Tongue (tissue), 3 donors: ENCODE measurements at places on chromosomes 4 and X. TPM values are rescaled to one million over a fixed set of nuclear protein-coding genes. Genes with fewer than 3 reads are reported as not detected.

GRCh38 chrX:103061486-103061885, 2.5 kb downstream of the BEX1 start:
- no peak for DNase-seq

DNA sequence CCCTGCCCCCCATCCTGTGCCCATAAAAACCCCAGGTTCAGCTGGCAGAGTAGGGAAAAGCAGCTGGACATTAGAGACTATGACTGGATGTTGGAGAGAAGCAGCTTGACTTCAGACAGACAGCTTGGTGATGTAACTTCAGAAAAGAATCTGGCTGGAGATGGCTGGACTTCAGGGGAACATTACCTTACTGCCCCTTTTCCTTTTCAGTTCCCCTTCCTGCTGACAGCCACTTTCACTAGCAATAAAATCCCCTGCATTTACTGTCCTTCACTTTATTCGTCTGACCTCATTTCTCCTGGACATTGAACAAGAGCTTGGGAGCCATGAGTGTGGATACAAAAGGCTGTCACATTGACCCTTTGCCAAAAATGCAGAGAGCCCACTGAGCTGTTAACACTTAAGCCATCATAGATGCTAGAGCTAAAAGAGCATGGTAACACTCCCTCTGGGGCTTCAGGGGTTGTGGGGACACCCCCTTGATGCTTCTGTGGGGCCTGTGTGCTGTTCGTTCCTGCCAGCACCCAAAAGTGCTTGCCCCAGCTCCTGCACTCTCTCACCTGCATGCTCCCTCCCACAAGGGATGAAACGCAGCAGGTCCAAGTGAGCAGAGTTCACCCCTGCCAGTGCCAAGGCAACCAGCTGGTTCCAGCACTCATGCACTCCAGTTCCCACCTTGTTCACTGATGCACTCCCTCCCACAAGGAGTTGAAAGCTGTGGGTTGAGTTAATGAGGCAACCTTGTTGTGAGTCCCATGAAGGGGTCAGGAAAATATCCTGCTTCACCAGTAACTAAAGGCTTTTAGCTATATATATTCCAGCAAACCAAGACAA, 263.8 kb upstream of the NDST3 start:
- DNase-seq, result no peak

DNA sequence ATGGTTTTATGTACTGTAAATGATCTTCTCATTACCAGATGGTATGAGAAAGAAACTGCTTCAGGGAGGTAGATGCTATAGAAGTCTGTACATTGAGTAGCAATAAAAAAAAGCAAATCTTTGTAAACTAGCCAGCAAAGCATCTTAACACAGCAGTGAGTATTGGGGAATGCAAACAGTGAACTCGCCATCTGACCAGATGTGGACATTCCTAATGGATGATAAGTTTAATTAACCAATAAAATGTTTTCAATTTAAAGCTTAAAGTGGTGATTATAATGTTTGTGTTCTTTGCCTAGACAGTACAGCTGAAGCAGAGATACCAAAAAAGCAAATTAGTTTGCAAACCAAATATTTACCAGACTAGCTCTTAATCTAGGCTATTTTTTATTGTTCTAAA, 1144.2 kb downstream of the FAT4 start:
- DNase-seq, result no peak

Gene CFAP299
- not detected for total RNA-seq

GRCh38 chr4:47468706-47469365, 5.3 kb upstream of the COMMD8 start:
- no peak for DNase-seq

DNA sequence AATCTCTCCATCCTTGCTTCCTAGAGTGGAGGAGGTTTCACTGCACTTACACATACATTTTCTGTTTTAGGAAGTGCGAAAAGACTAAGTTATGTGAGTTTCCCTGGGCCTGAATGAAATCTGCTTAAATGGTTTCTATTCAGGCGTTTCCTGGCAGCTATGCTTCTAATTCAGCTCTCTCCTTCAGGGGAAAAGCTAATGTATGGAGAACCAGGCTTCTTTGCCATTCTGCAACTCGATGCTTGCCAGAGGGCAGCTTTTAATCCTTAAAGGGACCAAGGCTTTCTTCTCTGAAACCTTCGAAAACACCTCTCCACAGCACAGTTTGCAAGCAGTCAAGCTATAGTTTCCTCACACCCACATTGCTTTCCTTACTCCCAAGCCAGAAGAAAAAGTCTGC, 89.5 kb upstream of the ARX start:
- peak; percentile 4 for DNase-seq

DNA sequence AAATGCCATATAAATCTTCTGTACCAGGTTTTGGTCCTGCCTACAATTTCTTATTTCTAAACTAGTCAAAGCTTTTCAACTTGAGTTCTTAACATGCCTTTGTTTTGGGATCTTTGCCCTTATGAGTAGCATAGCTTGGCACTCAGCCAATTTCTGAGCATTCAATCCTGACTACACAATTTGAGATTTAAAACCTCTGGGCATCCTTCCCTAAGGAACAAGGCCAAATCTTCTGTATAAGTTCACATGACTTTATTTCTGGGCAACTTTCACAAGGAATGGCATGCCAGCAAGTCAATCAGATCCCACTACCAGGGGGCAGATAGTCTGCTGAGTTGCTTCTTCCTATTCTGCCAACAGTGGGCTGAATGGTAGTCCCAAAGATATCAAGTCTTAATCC, 254.2 kb downstream of the ADAMTS3 start:
- peak; percentile 92 for DNase-seq

DNA sequence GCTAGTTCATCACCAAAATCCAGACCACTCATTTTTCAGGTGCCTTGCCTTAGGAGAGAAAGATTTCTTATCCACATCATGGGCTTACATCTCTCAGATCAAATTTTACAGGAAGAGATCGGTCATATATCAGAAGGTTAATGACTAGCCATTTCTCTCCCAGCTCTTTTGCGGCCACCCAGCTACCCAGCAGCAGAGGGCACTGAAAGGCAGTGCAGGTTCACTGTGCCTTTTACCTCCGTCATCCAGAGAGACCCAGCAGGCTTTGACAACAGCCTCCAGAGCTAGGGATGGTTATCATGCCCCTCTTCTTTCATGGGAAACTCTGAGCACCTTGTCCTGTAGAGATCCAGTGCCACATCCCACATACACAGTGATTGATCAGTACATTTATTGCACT, 384.8 kb downstream of the AFF2 start:
- no peak for DNase-seq

GRCh38 chrX:100829730-100830129, 9.5 kb downstream of the CSTF2 start:
- DNase-seq, result no peak
